ENCODE measurements at places on chromosomes 16 and 17.

- no peak for DNase-seq
Observed at GRCh38 chr16:90019543-90020259, 445 bp upstream of the DBNDD1 start.

DNA sequence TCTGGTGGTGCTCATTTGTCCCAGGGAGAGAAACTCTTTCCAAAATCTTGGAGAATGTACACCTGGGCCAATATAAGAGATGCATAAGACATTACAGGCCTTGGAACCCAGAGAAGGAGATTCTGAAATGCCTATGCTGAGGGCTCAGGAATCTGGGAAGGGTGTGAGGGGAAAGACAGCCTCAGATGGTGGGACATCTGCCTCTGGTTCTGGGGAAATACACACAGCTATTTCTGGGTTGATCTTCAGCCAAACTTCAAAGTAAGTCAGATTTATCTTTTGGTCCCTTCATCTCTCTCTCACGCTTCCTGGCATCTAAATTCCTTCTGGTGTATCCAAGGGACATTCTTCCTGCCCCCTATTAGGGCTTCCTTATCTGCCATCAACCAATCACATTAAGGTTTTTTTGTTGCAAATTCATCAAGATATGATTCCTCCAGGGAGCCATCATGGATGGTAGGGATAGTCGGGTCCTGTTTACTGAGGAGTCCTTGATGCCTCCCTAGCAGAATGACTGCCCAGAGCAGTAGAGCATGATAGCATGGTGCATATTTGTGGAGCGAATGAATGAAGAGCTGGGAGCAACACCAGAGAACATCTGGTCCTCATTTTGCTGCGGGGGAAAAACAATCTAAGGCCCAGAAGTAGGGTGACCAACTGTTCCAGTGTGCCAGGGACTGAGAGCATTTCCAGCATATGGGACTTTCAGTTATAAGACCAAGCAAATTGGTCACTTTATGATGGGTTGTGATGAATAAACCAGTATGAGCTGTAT, 35.7 kb upstream of the DYNLL2 start:
- DNase-seq, result no peak

- no peak for DNase-seq
Observed at GRCh38 chr17:62906881-62907280, 59.2 kb upstream of the TANC2 start.

- no peak for DNase-seq
Observed at GRCh38 chr17:33460781-33461450, 167.8 kb upstream of the ASIC2 start.

- DNase-seq, result no peak
Observed at GRCh38 chr17:47942096-47942510, 732 bp downstream of the PNPO start.

- no peak for DNase-seq
Observed at GRCh38 chr16:35753559-35754390, 2294.4 kb downstream of the TP53TG3F start.

DNA sequence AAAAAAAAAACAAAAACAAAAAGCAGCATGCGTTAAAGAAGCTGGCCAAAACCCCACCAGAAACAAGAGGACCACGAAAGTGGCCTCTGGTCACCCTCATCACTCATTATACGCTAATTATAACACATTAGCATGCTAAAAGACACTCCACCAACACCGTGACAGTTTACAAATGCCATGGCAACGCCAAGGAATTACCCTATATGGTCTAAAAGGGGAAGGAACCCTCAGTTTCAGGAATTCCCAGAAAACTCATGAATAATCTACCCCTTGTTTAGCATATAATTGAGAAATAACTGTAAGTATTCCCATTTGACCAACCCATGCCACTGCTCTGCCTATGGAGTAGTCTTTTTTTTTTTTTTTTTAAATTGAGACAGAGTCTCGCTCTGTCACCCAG, 77.6 kb downstream of the EMP2 start:
- DNase-seq, result no peak

GRCh38 chr17:66725956-66726355, 109.0 kb upstream of the CACNG5 start:
- no peak for DNase-seq

DNA sequence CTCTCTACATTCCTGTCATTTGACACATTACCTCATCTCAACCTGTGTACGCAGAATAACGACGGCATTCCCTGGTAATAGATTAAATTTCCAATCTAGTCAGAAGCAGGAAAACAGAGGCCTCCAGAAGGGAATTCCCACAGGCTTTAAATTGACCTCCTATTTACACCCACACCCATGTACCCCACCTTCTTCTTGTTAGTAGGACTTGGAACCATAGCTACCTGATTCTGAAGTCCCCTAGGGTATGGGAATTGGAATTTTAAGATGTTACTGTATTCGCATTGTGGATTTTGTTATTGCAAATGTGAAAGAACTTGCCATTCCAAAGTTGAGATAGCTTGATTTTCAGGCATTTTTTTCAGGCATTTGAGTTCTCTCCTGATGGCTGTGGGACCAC, 377.5 kb upstream of the DYNLRB2 start:
- no peak for DNase-seq

DNA sequence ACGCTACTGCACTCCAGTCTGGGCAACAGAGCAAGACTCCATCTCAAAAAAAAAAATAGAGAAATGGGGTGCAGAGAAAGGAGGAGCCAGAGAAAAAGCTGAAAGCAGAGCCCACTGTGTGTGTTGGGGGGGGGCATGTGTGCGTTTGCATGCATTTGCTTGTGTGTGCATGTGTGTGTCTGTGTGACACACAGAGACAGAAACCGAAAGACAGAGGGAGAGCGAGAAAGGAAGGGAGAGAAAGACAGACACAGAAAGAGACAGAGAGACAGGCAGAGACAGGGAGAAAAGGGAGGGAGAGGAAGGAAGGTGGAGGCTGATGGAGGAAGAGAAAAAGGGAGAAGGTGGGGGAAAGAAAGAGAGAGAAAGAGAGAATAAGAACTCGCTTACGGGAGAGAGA, 9.8 kb upstream of the CIITA start:
- no peak for DNase-seq
